ENCODE measurements at places on chromosomes 4 and X.

GRCh38 chr4:133865612-133866327, 335.8 kb downstream of the PABPC4L start:
- DNase-seq = no peak

DNA sequence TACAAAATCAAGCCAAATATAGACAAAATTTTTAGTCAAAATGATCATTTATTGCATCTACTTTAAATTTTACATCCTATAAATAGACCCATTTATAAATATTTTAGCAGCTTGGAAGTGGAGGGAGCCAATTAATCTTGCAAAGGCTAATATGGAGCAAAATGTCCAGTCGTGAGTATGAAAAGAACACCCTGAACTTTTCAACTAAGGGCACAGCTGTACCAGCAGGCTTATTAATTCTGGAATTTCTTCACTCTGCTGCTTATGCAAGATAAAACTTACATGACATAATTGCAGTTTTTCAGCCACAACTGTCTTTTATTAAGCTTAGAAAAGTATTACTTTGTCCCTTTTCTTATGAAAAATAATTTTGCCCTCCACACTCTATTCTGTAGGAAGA, 22.9 kb upstream of the USP53 start:
- no peak for DNase-seq

DNA sequence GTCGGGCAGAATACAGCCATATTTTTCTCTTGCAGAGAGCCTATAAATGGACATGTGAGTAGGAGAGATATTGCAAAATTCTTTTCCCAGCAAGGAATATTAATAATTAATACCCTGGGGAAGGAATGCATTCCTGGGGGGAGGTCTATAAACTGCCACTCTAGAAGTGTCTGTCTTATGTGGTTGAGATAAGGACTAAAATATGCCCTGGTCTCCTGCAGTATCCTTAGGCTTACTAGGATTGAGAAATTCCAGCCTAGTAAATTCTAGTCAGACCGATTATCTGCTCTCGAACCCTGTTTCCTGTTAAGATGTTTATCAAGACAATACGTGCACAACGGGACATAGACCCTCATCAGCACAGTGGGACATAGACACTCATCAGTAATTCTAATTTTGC, 872.6 kb downstream of the FSTL5 start:
- no peak for DNase-seq

- DNase-seq = no peak
These were observed 75.3 kb upstream of the RAPGEF2 start for GRCh38 chr4:159027535-159027934.

- no peak for DNase-seq
These were observed 45.3 kb upstream of the SHOX start for GRCh38 chrX:585115-585808.

DNA sequence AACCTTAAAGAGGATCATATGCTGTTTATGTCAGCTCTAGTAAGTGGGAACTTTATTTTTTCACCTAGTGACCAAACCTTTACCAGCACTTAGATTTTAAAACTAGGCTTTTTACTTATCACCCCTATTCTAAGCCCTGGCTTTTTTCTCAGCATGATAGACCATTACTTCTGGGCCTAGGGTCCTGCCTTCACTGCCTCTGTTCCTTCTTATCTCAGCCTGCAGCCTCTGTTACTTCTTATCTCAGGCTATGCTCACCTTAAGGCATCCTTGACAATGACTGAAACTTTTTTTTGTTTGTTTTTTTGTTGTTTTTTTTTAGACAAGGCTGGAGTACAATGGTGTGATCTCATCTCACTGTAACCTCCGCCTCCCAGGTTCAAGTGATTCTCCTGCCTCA, 59.6 kb downstream of the TMEM154 start:
- DNase-seq = no peak

- no peak for DNase-seq
These were observed 193.6 kb downstream of the SOWAHB start for GRCh38 chr4:76704133-76704881.

GRCh38 chr4:17168571-17168970, 270.1 kb upstream of the LDB2 start:
- no peak for DNase-seq

DNA sequence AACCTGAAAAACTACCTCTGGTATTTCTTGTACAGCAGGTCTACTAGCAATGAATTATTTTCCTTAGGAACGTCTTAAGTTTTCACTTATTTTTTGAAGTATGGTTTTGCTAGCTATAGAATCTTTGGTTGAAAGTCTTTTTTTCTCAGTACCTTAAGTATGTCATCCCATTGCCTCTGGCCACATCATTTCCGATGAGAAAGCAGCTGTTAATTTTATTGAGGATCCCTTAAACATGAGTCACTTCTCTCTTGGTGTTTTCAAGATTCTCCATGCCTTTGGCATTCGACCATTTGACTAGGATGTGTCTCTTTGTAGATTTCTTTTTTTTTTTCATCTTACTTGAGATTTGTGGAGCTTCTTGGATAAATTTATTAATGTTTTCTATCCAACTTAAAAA, 803.8 kb upstream of the AMOT start:
- DNase-seq = no peak

GRCh38 chr4:145266881-145267280, 86.5 kb upstream of the OTUD4 start:
- no peak for DNase-seq

DNA sequence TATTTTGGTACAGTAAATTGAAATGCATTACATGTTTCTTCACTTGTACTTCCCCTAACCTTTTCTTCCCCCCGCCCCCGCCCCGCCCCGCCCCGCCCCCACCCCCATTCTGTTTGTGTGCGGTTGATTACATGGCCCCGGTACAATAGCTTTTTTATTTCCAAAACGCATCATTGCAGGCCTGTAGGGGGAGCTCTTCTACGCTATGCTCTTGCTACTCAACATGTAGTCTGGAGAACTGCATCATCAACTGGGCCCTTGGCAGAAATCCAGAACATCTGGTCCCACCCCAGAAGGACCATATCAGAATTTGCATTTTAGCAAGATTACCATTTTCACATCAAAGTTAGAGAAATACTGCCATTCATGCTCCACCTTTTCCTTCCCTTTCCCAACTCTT, 333.3 kb upstream of the DDX53 start:
- no peak for DNase-seq

- DNase-seq = no peak
These were observed 35.7 kb downstream of the ADH5 start for GRCh38 chr4:99052902-99053301.

DNA sequence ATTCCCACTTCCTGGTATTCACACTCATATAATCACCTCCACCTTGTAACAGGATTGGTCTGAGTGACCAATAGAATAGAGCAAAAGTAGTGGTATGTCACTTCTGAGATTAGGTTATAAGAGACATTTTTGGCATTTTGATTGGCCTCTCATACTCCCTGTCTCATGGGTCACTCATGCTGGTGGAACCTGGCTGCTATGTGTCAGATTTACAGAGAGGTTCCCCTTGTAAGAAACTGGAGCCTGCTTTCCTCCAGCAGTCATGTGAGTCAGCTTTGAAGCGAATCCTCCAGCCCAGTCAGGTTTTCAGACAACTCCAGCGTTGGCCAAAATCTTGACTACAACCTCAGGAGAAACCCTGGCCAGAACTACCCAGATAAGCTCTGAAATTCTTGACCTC, 2.6 kb upstream of the OTUD4 start:
- DNase-seq = no peak

DNA sequence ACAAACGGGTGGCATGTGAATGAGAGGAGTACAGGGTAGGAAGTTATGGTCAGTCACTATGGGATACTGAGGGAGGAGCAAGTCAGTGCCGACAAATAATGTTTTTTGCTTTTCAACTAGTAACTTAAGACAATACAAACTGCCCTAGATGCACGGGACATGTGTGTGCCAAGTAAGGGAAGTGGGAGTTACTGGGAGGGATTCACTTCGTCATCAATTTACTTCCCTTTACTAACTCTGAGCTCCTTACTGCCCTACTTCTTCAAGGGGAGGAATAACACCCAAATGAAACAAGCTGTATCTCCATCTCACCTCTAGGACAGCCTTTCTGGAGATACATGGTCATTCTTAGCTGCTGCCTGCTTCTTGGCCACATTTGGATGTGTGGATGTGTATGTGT, 97.7 kb downstream of the DGKK start:
- DNase-seq = no peak

DNA sequence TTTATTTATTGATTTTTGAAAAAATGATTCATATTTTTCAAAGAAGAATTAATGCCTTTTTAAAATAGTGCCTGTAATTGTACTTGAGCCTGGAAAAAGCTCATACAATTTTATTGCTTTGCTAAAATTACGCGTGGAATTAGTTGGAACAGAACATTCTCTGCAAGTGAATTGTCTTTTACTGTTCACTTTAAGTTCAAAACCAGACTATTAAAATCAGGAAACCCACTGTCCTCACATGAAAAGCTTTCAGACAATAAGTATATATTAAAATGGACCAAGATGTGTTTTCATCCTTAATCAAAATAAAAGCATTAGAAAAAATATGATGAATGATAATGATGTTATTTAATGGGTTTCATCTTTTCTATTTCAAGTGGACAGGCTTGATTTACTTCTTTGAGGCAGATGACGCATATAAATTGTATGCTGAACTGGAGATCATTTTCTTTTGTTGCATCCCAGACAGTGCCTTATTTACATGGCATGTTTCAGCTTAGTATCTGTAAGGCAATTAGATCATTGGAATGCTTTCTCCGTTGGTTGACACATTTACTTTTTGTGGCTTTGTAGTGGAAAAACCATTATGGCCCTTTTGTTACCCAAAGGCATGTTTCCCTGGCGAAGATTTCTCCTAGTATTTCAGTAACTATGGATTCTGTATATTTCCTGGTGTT, 299.0 kb upstream of the MAGEC2 start:
- DNase-seq = no peak

Measured in spleen (tissue), 13 donors.